ENCODE measurements at places on chromosomes 2 and 18.

GRCh38 chr2:233387667-233388528 is 33.6 kb downstream of the DGKD start:
- DNase-seq = no peak

- DNase-seq = no peak
These were observed at the start of gene DAPL1 for GRCh38 chr2:158795195-158795924. Gene DAPL1, plus strand, starts transcription at chr2:158795317. Its CDS starts 56 bp downstream, at chr2:158795373.

DNA sequence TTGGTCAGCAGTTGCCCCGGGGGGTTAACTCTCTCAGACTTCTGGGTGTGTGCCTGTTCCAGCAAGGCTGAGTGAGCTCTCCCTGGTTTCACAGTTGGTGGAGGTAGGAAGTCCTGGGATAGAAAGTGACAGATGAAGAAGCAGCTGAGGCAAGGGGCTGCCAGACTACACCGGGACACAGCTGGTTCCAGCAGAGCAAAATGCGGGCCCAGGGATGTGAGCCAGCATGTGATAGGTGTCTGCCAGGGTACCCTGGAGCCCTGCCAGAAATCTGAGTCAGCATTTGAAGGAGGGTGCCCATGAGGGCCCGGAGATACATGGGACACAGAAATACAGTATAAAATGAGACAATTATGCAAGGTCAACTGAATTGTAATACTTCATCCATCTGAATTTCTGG is 79.3 kb upstream of the LGALSL start:
- DNase-seq = no peak

DNA sequence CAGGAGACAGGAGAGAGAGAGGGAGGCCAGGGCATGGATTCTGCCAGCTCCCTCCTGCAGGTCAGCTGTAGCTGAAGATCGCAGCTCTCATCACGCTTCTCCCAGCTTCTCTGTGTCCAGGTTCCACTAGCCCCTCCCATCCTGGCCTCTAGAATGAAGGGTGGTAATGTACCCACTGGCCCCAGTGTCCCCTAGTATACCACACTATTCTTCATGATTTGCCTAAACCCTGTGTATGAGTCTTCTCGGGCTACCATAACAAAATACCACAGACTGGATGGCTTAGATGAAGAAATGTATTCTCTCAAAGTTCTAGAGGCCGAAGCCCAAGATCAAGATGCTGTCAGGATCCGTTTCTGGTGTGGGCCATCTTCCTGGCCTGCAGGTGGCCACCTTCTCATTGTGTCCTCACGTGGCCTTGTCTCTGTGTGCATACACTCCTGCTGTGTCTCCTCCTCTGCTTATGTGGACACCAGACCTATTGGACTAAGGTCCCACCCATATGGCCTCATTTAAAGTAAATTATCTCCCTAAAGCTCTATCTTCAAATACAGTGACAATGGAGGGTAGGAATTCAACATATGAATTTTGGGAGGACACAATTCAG is 77.3 kb downstream of the TNFRSF11A start:
- no peak for DNase-seq

- DNase-seq = no peak
These were observed 1.2 kb upstream of the IMPA2 start for GRCh38 chr18:11980163-11980493.

Data from T-helper 22 cell (primary cell).